Right renal cortex interstitium (tissue), 3 donors: ENCODE measurements at places on chromosomes 5 and 9. TPM values are rescaled to one million over a fixed set of nuclear protein-coding genes. Genes with fewer than 3 reads are reported as not detected.

The TPPP gene
- 3.9 TPM for polyA plus RNA-seq

The GOLGA1 gene
- 15.5 TPM for polyA plus RNA-seq

The GFI1B gene
- polyA plus RNA-seq, result 0.92 TPM

The ZNF367 gene
- polyA plus RNA-seq, result 10.5 TPM

The SOHLH1 gene
- polyA plus RNA-seq, result not detected

The TMEM232 gene
- polyA plus RNA-seq, result 8.7 TPM

The RNF183 gene
- polyA plus RNA-seq, result 6.6 TPM

The QRFP gene
- polyA plus RNA-seq, result 0.50 TPM

The AJM1 gene
- 0.80 TPM for polyA plus RNA-seq

The CDC20B gene
- polyA plus RNA-seq, result 0.89 TPM

The LCN15 gene
- polyA plus RNA-seq, result not detected

The FGD3 gene
- 5.4 TPM for polyA plus RNA-seq

The DNAH5 gene
- polyA plus RNA-seq, result 2.5 TPM

The WDR38 gene
- 0.37 TPM for polyA plus RNA-seq

DNA sequence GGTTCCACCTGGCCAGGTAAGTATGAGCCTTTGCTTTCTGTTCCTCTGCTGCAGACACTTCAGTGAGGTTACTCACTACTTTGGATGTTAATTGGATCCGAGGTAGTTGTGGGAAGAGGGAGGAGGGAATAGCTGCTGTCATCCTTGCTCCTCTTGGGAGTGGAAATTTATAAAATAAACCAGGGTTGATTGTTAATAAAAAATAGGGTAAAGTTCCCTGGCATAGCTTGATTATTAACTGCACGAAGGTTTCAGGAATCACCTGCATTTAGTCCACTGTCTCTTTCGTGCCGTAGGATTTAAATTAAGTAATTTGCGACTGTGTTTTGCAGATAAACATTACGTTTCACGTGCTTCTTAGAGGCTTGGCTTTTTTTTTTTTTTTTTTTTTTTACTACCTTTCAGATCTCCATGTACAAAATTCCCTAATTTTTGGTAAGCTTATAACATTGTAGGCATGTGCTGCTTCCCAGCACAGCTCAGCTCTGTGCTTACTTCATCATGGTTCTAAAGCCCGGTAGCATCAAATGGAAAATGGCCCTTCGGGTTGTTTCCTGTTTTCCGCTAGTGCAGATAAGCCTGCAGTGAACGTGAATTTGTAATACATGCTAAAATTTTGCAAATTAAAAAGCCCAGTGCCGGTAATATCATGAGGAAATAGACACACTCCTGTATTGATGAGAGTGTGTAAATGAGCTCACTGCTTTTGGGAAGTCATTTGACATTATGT is 26.9 kb upstream of the LTC4S start:
- DNase-seq, result no peak

DNA sequence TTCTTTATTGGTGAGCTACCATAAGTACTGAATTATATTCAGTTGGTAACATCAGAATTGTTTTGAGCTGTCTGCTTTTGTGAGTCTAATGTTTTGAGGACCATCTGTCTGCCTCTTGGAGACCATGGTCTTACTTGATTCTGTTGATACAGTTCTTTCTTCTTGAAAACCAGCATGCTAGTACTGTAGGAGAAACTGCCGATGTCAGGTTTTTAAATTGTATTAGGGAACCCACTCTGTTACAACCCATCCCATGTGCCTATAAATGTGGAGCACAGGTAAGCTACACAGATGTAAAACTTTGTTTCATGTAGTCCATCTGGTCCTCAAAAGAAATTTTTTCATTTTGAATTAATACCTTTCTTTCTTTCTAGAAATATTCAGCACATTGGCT is 103.4 kb upstream of the DMRTA1 start:
- DNase-seq, result no peak

GRCh38 chr9:13556656-13557055 is 277.2 kb upstream of the MPDZ start:
- no peak for DNase-seq

GRCh38 chr5:76283670-76284069 is 119.4 kb upstream of the IQGAP2 start:
- DNase-seq, result no peak

GRCh38 chr9:137370865-137371520 is 52.0 kb downstream of the EXD3 start:
- DNase-seq, result no peak

- no peak for DNase-seq
Measured at GRCh38 chr5:10329446-10329819, 21.7 kb upstream of the CMBL start.

DNA sequence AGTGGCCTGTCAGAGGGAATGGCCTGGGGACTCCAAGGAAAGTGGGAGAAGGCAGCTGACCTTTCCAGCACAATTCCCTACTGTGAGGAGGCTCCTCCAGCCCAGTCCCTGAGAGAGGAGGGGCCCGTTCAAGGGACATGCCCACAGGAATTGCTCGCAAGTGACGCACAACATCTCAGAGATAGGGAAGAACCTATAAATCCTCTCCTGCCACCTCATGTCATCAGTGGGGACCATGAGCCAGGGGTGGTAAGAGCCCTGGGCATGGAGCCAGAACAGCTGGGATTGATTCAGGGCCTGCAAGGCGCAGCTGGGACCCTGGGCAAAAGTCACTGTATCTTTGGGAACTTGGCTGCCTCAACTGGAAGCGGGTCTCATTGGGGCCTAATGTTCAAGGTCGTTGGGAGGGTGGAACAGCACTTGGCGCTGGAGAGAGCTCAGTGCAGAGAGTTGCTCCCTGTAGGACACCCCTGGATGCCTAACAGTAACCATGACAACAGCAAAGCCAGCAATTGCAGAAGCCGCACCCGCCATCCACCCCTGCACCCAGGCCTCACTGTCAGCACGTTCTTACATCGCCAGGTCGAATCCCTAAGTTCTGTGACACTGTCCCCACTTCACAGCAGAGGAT is 41.3 kb upstream of the ORM1 start:
- no peak for DNase-seq

DNA sequence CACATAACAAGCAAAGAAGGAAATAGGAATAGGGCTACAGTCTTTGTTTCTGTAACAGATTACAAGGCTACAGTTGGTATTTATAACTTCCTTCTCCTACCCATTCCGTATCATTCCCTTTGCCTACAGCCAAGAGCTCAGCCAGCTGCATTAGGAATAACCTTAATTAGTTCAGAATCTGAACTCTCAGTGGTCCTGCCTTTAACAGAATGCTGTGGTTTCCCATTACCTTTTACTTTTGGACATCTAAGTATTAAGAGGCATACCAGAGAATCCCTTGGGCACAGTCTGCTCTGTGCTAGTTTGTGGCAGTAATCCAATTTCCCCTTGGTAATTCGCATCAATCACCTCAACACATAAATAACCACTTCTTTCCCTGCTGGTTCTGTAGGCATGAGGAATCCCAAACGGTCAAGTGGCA is 44.2 kb downstream of the PKD2L2 start:
- no peak for DNase-seq

DNA sequence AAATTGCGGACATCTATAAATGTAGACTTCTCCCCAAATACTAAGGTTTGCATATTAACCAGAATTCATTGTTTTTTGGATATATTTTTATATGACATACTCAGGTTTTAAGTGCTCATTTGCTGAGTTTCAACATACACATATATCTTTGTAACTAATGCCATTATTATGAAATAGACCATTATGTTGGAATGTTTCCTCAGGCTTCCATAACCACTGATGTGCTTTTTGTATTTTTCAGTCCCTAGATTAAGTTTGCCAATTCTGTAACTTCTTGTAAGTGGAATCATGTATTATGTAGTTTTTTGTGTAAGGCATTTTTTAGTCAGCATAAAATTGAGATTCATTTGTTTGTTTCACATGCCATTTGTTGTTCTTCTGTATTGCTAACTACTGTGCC is 32.1 kb downstream of the HSPA4 start:
- DNase-seq, result no peak

DNA sequence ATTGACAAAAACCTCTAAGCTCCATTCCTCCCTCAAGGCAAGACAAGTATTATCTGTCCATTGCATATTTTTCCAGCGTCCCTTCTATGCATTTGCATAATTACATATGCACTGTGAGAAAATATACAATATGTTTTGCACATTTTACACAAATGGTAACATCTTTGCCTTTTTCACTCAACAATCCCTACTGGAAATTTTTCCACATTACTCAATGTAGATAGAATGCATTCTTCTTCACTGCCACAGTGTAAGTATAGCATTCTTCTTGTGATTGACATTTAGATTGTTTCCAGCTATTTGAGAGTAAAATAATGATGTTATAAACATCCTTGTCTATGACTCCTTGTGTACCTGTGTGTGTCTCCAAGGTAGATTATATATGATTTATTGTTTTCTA is 205.0 kb downstream of the SLIT3 start:
- no peak for DNase-seq

DNA sequence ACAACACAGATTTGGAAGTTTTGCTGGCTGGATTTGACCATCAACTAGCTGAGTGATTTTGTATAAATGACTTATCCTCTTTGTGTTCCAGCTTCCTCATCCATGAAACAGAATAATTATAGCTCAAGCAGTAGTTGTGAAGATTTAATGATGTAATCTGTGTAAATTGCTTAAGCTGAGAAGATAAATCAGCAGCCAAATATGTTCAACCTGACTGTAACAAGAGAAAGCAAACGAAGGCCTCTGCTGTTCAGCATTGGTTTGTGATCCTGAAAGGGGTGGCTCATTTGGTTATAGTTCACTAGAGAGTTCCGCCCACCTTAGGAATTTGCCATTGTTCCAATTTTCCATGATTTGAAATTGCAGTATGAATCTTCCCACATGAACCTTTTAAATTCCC is 75.7 kb upstream of the CCDC112 start:
- DNase-seq, result no peak

DNA sequence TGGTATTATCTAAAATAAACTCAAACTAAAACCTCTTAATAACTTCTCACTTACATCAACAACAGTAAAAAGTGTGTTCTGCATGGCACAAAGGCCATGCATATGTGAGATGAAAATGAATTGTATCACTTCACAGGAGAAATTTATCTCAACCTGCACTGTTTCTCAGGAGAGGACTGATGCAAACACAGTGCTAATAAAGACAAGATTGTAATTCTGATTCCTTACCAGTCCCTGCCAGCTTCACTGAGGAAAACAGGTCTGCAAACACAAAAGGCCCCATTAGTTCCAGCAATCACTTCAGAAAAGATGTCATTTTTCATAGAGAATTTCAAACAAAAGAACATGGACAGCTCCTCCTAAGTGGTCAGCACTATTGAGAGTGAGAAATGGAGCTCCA is 117.3 kb upstream of the PDE4D start:
- DNase-seq, result no peak

- DNase-seq, result no peak
Measured at GRCh38 chr9:123033352-123033751, at the start of gene GPR21. GPR21 (plus strand) TSS chr9:123033667; CDS start chr9:123034567, 900 bp downstream.
